ENCODE measurements at places on chromosomes 7 and 10.

GRCh38 chr7:93043385-93043985 lies 74.3 kb downstream of the SAMD9 start:
- DNase-seq: no peak

GRCh38 chr10:127813290-127813689 lies 76.3 kb downstream of the FOXI2 start:
- DNase-seq: no peak

DNA sequence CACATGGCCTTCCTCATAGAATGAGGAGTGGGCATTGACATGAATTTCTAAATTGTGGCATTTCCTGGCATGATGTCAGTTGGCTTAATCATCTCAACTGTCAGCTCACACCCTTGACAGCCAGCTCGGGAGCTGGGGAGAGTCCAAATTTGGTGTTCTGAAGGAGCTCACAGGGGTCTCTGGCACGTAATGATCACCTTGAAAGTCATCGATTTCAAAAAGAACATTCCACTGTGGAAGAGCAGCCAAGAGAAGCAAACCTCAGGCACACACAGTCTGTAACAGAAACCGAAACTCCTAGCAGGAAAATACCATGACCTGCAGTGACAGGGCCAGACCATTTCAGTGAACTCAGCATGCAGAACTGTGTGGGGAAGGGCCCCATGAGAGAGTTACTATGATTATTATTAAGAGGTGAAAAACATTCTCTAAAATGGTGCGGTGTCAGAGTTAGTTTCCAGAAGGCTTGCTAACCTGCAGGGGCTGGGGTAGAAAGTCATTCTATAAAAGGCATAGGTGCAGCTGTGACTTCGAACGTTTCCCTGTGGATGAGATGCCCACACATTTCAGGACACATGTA lies 26.4 kb upstream of the KLF6 start:
- no peak for DNase-seq

- DNase-seq: no peak
Measured at GRCh38 chr10:5081091-5081490, 13.1 kb upstream of the AKR1C3 start.

DNA sequence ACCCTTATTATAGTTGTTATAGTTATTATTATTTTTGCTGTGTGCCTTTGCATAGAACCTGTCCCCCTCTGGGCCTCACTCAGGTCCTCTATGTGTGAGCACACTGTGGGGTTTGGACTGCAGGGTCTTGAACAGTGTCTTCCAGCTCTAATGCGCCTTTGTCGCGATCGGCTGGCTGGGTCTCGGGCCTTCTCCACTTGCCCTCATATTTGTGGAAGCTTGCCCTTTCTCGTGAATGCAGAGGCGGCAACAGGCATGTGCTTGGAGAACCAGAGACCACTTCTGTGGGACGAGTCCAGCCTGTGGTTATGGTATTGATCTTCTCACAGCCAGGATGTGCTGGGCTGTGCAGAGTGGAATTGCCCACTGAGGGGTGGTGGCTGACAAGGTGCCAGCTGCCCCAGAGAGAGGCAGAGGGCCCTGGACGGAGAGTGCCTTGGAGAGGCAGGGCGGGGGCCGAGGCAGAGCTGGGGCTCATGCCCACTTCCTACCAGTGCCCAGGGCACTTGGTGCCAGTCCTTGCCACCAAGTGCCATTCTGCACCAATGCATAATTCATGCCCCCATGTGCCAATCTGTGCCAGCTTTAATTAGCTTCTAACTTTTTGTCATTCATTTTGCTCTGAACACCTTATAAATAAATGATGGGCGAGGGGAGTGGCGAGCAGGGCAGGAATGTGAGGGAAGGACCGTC lies 6.8 kb upstream of the CDH23 start:
- no peak for DNase-seq

GRCh38 chr7:118575393-118575948 lies 351.0 kb downstream of the ANKRD7 start:
- no peak for DNase-seq

- DNase-seq: no peak
Measured at GRCh38 chr10:35927990-35928488, 285.9 kb upstream of the FZD8 start.

- no peak for DNase-seq
Measured at GRCh38 chr7:47827871-47828270, 120.4 kb downstream of the PKD1L1 start.

- DNase-seq: no peak
Measured at GRCh38 chr10:27661514-27662286, 83.9 kb downstream of the MKX start.

GRCh38 chr7:28479507-28479947 lies 67.2 kb downstream of the CREB5 start:
- no peak for DNase-seq

- DNase-seq: no peak
Measured at GRCh38 chr10:71338728-71339495, 19.9 kb downstream of the SLC29A3 start.

- DNase-seq: no peak
Measured at GRCh38 chr7:151783958-151784575, 92.8 kb downstream of the PRKAG2 start.

DNA sequence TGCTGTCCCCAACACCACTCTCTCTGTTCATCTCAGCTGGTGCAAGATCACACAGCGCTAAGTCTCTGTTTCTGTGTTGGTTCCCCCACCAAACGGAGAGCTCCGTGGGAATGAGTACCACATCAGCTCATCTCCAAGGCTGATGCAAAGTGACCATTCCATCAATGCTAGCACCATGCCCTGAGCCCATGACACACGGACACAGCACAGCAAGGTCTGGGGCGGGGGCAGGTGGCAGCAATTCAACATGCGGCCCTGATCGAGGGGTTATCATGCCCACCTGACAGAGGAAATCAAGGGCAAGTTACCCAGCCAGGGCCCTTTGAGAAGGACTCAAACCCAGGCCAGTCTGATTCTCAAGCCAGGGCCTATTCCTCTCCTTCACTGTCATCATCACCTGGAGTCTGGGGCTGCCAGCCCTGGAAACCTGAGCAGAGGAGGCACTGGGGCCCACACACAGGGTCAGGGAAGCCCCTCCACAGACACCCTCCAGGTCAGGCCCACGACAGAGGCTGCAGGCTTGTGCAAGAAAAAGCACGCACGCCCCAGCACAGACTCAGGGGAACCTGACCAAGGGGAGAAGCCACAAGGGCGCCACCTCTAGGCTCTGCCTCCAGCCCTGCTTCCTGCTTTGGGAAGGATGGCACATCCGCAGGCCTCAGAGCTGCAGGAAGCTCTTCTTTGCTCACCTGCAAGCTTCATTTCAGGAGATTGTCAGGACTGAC lies 74.8 kb downstream of the GRID1 start:
- DNase-seq: no peak

GRCh38 chr7:43193893-43194292 lies 81.4 kb downstream of the HECW1 start:
- no peak for DNase-seq

- DNase-seq: no peak
Measured at GRCh38 chr7:117552660-117553059, 72.8 kb downstream of the CFTR start.

GRCh38 chr10:128859738-128860386 lies 607.2 kb upstream of the MGMT start:
- peak; percentile 6 for DNase-seq

- DNase-seq: no peak
Measured at GRCh38 chr7:159098811-159099655, 45.6 kb downstream of the VIPR2 start.

- DNase-seq: no peak
Measured at GRCh38 chr7:27714831-27715444, 25.0 kb upstream of the TAX1BP1 start.

GRCh38 chr7:79459381-79459780 lies 5.9 kb upstream of the MAGI2 start:
- DNase-seq: no peak

DNA sequence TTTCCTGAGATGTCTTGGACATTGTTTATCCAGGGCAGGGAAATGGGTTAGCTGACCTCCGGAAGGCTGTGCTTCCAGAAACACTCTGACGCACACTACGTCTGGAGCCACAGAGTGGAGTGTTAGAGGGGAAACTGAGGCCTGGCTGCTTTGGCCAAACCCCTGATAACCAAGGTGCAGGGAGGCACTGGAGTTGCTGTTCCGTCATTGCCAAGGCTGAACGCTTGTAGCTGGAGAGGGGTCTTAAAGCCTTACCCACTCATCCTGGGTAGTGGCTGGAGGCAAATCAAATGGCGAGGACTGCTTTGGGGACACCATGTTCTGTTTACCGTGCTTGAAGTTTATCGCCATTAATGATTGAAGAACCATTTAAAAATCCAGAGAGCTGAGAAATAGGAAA lies 604.1 kb upstream of the FOXK1 start:
- DNase-seq: no peak

GRCh38 chr10:128091636-128092210 lies 34.5 kb downstream of the MKI67 start:
- DNase-seq: no peak

GRCh38 chr7:108448584-108449505 lies 7.4 kb downstream of the NRCAM start:
- no peak for DNase-seq

DNA sequence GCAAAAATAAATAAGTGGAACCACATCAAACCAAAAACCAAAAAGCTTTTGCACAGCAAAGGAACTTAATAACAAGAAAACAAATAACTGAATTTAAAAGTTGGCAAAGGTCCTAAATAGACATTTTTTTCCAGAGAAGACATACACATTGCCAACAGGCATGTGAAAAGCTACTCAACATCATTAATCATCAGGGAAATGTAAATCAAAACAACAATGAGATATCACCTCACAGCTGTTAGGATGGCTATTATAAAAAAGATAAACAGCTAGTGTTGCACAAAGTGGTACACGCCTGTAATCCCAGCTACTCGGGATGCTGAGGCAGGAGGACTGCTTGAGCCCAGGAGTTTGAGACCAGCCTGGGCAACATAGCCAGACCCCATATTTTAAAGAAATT lies 2.2 kb upstream of the SUN3 start:
- DNase-seq: no peak

- no peak for DNase-seq
Measured at GRCh38 chr10:100811261-100811660, 65.9 kb downstream of the PAX2 start.

- no peak for DNase-seq
Measured at GRCh38 chr7:71220210-71220695, 88.3 kb downstream of the GALNT17 start.

DNA sequence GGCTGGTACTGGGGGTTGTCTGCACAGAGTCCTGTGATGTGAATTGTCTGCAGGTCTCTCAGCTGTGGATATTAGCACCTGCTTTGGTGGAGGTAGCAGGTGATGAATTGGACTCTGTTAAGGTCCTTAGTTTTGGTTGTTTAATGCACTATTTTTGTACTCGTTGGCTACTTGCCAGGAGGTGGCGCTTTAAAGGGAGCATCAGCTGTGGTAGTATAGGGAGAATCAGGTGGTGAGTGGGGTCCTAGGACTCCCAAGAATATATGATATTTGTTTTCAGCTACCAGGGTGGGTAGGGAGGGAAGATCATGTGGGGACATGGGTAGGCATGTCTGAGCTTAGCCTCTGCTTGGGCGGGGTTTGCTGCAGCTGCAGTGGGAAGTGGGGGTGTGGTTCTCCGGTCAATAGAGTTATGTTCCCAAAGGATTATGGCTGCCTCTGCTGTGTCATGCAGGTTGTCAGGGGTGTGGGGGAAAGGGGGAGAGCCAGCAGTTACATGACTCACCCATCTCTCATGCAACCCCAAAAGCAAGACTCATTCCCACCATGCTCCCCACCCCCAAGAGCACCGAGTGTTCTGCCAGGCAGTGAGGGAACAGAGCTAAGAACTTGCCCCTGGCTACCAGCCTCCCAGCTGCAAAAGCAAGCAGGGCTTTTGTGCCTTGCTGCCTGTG lies 53.7 kb upstream of the ZNF273 start:
- no peak for DNase-seq

- no peak for DNase-seq
Measured at GRCh38 chr7:123211545-123211944, 11.8 kb upstream of the SLC13A1 start.

- no peak for DNase-seq
Measured at GRCh38 chr7:28155019-28155660, 25.5 kb downstream of the JAZF1 start.

All from stimulated activated CD4-positive, alpha-beta T cell treated with anti-CD3 and anti-CD28 coated beads, TNF-alpha, amount 100 ng/mL, for 48 hours (primary cell).